AG10803 (cell line): ENCODE measurements at places on chromosomes 4 and X.

DNA sequence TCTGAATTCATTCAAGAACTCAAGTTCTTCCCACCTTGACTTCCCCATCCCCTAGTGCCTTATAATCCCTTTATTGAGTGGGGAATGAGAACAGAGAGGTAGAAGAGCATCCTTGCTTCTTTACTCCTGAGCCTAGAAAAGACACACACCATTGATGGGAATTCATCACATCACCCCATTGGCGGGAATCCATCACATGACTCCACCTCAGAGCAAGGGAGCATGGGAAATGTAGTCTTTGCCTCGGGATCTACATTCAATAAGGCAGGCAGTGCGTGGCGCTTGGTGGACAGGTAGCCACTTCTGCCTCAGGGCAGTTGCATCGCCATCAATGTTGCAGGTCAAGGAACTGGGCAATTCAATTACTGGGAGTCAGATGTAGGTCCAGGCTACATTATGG is 50.7 kb downstream of the MXRA5 start:
- no peak for DNase-seq

DNA sequence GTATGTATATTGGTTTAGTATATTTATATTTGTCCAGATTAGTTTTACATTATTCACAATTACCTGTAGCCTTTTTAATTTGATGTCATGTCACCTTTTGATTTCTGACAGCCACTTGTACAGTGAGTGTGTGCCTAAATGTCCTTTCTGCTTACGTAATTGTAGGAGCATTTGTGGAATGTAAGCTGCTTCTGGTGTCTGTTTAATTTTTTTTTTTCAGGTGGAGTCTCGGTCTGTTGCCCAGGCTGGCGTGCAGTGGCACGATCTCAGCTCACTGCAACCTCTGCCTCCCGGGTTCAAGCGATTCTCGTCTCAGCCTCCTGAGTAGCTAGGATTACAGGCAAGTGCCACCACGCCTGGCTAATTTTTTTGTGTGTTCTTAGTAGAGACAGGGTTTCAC is 91.2 kb upstream of the XAGE2 start:
- no peak for DNase-seq

- no peak for DNase-seq
Observed at GRCh38 chrX:30800901-30801300, 88.2 kb downstream of the TAB3 start.

DNA sequence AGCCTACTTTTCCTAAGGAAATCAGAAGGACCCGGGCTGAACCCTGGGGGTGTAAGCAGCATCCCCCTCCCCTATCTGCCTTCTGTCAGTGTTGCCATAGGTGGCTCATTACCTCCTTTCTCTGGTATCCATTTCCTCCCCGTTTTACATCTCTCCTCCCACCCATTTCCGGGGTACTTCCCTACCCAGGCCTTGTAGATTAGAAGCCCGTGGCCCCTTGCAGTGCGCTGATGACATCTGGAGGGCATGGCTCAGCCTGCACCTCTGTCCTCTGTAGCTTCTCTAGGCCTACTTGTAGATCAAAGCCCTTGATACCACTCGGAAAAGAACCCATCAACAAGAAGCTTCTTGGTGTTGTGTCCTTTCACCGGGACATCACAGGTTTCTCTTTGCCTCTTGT is 71.8 kb downstream of the NBDY start:
- DNase-seq, result no peak

GRCh38 chr4:140926672-140927071 is 170.5 kb upstream of the TBC1D9 start:
- DNase-seq, result peak; percentile 53

GRCh38 chr4:76016393-76016792 is 6.9 kb downstream of the CXCL10 start:
- no peak for DNase-seq

DNA sequence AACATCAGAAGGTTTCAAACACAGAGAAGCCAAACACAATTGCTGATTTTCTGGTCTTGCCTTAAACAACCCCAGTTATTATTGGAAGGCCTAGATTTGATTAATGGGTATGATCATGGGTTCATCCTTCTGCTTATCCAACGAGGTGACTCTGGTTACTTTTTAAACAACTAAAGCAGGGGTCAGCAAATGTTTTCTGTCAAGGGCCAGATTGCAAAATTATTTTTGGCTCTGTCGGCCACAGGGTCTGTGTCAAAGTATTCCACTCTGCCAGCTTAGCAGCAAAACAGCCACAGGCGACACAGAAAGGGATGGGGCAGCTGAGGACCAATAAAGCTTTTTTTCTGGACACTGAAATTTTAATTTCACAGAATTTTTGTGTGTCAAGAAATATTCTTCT is 249.1 kb upstream of the STS start:
- no peak for DNase-seq

DNA sequence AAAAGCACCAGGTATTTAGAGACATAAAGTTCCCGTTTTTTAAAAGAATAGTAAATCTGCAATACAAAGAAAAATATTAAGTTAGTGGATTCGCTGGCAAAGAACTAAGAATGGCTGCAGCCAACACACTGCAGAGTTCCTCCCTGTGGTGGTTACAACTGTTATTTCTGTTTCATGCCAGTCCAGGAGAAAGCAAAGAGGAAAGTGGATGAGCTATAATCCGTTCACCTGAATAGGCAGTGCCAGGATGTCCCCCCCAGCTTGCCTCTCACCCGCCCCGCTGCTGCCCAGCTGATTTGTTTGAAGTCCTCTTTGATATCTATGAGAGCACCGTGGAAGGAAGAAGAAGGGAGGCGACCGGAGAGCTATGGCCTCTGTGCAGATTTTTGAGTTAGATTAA is 63.9 kb downstream of the PTCHD1 start:
- no peak for DNase-seq

- no peak for DNase-seq
Observed at GRCh38 chr4:2763511-2763967, 7.4 kb upstream of the TNIP2 start.

DNA sequence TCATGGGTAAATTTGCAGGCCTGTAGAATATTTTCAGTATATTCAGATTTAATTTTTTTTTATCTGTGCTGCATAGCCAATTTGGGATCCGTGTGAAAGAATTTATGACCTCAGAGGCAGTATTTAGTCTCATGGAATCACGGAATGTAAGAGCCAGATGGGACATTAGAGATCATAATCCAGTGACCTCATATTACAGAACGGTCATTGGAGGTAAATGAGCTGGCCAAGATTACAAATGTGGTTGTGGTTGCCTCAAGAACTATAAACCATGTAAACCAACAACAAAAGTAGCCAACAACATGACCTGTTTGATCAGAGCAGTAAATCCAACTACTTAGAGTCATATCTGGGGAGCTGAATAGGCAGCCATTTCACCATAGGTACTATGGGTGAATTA is 71.6 kb downstream of the AMOT start:
- peak; percentile 84 for DNase-seq

DNA sequence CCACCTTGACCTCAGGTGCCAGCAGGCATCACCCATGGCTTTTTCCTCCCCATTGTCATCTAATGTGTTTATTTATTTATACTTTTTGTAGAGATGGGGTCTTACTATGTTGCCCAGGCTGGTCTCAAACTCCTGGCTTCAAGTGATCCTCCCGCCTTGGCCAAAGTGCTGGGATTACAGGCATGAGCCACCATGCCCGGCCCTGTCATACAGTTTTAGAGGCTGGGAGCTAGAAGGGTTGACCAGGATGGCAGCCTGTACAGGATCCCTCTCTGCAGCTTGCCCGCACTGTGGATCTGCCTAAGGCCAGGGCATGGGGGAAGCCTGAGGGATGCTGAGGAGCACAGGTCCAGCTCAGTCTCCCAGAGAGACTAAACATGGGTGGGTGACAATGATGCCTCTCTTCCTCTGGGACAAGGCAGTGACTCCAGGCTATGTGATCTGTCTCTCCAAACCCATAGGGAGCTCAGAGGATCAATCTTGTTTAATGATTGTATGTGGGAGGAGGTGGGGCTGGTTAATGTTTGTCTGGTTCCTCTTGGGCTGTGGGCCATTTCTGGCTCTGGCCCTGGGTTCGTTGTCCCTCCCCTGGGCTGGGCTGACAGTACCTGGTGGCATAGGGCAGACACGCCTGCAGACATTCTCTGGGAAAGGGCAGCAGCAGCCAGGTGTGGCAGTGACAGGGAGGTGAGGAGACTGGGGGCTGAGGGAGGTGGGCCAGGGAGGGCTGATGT is 8.3 kb upstream of the GJB1 start:
- no peak for DNase-seq
